Activated T-helper 1 cell treated with anti-CD3 and anti-CD28 coated beads, Interleukin-2, amount 50 U/mL, for 16 hours (primary cell): ENCODE measurements at places on chromosomes 7 and 10.

DNA sequence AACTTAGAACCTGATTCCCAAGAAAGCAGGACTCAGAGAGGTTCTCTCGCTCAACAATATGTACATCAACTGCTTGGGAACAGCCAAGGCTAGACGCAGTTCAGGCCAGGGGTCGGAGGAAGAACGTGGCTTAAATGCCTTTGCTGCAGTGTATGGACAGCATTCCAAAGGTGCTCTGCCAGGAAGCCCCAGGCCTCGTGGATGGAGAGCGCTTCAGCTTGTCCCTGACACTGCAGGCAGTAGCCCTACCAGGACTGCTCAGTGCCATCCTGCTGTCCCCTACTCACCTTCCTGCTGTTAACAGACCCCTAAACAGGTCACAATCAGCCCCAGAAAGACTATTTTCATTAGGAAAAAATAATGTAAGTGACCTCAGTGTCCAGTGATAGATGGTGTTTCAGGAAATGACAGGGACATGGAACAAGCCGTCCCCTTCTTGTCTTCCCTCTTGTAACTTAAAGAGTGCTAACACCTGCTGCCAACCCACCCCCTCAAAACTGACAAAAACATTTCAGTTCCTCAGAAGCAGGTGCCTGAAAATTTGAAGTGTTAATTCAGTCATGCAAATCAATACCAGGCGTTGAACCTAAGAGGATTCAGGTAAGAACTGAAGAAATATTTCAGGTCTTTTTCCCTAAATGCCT is 16.5 kb downstream of the CREB3L2 start:
- no peak for DNase-seq

DNA sequence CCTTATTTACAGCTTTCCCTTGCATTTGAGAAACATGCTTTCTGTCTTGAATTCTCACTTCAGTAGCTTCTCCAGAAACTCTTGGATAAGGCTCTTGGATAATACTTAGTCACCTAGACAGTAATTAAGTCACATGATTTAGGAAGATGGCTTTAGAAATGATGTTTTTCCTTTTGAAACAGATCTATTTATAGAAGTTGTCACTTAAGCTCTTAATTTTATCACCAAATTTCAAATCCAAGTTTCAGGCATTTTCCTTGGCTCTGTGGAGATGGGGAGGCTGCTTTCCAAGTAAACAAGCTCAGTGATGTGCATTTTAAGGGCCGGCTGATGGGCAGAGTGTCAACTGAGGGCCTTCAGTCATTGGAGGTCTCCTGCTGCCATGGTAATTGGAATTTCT is 130.3 kb downstream of the SRI start:
- DNase-seq, result no peak

DNA sequence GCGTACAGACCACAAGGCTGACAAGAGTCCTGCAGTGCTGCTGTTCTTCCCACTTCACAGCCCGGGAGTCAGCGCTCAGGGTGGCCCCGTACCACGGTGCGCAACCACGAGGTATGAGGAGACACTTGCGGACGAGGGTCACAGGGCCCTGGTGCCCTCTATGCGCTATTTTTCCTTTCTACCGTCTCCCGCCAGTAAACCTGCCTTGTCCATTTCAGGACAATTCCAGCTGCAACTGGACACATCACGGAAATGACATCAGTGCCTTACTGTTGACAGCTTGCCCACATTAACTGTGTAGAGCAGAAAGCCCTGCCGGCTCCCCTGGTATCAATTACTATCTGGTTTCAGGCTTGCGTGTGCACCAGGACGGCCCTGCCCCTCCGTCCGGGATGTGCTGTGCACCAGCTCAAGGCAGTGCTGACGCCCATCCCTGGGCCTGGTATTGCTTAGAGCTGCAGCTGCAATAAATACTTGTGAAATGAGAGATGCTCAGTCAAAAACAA is 65.1 kb downstream of the ZRANB1 start:
- DNase-seq, result no peak

DNA sequence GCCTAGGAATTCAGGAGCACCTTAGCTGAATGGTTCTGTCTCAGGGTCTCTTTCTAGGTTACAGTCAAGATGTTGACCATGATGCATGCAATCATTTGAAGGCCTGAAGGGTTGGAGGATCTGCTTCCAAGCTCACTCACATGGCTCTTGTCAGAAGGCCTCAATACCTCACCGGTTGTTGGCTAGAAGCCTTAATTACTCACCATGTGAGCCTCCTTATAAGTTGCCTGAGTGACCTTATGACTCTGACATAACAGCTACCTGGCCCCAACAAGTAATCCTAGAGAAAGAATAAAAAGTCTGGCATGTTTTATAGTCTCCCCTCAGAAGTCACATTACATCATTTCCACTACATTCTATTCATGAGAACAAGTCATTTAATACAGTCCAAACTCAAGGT is 3.4 kb upstream of the C1GALT1 start:
- DNase-seq, result no peak

DNA sequence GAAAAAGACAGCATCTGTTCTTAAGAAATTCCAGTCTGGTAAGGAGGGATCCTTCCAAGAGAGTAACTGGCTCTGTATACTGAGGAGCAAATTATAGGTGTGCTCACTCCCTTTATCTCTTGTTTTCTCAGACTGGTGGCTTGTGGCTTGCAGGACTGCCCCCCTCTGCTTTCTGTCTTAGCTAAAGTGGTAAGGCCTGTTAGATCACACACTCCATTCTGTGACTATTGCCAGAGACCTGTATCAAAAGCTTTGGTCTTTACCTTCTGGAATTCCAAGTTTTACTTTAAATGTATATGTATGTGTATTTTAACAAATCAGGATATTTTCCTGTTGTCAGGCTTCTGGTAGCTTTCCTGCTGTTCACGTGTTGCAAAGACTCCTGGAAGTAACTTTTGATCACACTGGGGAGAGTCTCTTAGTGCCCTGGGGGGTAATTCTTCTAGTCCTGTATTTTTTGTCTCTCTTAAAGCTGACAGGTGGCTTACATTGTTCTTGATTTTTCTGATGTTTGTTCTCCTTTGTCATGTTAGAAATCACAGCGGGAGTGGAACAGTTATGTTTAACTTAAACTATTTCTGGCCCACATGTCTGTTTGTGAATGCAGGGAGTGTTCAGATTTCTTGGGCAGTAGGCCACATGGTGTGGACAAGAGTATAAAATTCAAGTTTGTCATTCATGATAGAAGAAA is 99.0 kb downstream of the PLPP4 start:
- DNase-seq, result no peak

GRCh38 chr7:55515569-55516279 is 56.6 kb downstream of the VOPP1 start:
- no peak for DNase-seq

DNA sequence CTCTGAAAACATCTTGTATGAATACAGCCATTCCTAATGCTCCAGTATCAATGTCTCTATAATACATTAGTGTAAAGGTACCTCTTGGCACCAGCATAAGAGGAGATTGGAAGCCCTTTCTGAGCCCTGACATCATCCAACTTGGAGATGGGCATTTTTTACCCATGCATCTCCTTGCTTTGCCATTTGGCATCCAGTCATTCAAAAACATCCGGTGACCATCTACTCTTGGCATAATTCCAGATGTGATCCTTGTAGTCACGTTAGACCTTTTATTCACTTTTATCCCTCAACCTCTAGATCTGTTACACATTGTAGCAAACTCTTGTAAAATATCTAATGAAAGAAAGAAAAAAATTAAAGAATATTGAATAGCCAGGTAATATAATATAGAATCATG is 17.9 kb upstream of the SGMS1 start:
- DNase-seq, result no peak

DNA sequence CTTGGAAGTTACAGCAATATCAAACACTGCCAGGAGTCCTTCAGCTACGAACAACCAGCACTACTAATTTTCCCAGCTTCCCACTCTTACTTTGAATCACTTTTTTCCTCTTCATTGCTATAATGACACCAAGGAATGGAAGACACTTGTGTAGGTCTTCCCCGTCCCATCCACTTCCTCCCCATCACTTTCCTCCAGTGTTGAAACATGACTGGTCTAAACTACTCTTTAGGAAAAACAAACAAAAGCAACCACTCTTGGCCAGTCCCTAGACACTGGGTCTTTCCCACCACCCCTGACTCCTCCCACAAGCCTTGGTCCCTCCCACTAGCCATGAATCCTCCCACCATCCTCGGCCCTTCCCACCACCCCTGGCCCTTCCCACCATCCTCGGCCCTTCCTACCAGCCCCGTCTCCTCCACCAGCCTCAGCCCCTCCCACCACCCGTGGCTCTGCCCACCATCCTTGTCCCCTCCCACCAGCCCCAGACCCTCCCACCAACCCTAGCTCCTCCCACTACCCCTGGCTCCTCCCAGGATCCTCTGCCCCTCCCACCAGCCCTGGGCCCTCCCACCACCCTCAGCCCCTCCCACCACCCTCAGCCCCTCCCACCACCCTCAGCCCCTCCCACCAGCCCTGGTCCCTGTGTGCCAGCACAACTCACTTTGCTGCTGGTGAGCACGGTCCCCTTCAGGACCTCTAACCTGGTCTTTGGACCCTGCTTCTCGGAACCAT is 68.5 kb downstream of the CXCL12 start:
- DNase-seq, result no peak

GRCh38 chr7:26787701-26788100 is 76.7 kb downstream of the SKAP2 start:
- DNase-seq, result no peak

DNA sequence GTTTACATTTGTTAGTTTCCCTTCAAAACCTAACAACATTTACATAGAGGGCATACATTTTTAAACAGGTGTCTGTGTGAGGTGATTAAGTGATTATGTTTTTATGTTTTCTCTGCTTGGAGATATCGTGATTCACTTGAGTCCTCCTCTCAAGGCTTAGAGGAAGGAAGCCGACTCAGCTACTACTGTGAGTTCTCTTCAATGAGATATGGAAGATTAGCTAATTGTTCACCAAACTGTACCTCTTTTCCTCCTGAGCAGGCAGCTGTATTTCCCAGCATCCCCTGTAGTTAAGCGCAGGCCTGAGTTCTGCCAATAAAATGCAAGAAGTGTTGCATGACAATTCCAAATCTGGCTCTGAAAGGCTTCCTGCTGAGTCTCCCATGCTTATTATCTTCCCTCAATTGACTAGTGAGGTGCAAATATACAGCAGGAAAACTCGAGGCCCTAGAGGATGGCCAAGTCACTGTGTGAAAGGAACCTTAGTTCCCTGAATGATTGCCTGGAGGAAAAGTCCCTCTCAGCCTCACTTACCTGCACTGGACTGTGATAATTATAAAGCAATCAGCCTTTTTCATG is 528.7 kb downstream of the GRM8 start:
- DNase-seq, result no peak

DNA sequence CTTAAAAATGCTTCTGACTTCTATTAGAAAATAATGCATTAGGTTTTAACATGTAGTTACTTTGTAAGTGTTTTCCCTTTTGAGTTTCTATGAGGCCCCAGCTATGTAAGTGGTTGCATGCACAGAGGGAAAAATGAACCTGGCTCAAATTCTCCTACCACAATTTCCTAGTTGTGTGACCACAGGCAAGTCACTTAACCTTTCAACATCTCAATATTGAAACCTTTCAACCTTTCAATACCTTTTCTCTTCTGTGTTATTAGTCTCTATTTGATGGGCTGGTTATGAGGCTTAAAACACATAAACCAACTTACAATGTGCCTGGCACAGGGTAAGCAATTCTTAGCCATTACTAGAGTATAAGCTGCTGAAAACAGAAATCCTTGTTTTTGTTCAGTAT is 203.0 kb downstream of the KCND2 start:
- DNase-seq, result no peak

GRCh38 chr7:129218514-129219062 is 6.2 kb upstream of the AHCYL2 start:
- peak; percentile 48 for DNase-seq

DNA sequence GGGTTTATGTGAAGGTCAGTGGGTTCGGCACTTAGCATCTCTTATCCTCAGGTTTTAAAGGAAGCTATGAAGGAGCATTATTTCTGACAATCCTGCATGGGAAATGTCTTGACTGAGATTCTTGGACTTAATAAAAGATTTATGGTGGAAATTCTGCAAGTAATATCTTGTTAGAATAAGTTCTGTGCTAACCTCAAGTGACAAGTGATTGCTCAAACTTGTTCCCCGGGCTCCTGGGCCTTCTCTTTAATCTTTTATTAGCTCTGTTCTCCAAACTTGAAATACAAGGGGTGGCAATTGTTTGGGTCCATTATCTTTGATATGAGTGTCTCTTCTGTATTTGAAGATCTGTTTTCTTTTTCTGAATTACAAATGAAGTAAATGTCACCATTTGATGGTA is 140.6 kb upstream of the CTBP2 start:
- DNase-seq, result no peak

DNA sequence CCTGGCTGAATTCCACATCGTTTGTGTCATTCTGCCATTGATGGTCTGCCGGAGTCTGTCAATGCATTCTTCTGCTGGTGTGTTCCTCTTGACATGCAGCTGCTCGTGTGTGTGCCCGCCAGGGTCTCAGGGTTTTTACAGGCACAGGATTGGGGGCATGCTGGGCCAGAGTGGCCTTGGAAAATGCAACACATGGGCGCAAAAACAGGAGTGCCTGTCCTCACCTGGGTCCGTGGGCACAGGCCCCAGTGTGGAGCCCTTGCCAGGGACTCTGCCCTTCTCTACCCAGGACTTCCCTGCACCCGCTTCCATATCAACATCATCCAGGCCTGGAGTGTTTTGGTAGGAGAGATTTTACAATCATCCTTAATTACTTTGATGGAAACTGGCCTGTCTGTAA is 340.7 kb downstream of the KIF20B start:
- no peak for DNase-seq

DNA sequence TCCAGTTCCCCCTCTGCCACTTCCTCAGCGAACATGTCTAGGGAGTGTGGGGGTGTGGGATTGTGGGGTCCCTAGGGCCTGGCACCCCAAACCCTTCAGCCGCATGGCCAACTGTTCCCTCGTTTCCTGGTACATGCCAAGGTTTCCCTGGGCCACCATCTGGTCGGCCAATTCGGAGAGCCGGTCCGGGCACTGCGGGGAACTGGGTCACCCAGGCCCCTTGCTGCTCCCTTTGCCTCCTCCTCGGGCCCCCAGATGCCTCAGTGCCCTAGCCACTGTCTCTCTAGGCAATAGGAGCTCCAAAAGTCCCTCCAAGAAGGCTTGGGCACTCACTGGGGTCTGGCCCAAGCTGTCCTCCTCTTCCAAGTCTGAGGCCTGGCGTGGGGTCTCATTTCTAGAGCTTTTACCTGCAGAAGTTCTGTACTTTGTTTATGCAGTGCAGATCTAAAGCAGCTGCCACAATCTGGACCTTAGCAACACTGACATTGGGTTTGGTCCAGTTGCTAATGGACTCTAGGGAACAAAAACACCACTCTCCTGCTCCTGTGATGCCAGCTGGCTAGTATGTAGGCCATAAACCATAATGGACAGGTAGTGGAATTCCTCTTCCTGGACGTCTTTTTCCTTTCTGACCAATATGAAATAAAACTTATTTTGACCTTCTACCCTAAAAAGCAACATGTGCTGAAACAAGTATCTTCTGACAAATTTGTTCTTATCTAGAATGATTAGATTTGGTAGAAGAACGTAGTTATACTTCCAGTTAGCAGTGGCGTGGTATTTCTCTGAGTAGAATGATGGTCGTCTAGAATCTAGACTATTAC is 172.9 kb downstream of the LRRC4 start:
- DNase-seq, result no peak
